ENCODE measurements at places on chromosomes 3 and 15.

DNA sequence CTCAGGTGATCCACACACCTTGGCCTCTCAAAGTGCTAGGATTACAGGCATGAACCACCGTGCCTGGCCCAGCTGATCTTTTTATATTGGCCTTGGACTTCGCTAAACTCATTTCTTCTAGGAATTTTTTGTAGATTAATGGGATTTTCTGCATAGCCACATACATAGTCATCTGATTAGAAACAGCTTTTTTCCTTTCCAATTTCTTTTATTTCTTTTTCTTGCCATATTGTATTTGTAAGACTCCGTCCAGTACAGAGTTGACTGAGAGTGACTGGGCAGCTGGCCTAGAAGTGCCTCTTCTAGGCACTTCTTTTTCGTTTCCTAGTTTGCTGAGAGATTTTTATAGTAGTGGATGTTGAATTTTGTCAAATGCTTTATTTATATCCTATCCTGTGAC, 37.4 kb downstream of the ARIH1 start:
- DNase-seq: no peak

- DNase-seq: no peak
Measured at GRCh38 chr3:59798372-59799086, 748.7 kb upstream of the CFAP20DC start.

GRCh38 chr3:24278543-24278942, 216.1 kb downstream of the THRB start:
- no peak for DNase-seq

DNA sequence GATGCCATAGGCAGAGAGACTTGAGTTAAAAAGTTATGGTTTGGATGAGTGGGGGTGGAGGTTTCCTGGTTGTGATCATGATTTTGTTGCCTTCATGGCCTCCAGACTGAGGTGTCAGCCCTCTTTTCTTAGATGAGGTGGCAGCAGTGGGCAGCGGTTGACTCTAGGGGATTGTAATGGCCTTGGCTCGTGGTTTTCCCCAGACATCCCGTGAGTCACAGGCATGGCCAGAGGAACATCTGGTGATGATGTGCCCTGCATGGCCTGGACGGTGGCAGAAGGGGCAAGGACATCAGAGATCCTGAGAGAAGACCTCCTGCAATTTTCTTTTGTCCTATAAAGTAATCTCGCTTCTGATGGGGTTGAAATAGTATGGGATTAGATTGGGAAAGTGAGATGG, 12.4 kb downstream of the RETNLB start:
- no peak for DNase-seq

DNA sequence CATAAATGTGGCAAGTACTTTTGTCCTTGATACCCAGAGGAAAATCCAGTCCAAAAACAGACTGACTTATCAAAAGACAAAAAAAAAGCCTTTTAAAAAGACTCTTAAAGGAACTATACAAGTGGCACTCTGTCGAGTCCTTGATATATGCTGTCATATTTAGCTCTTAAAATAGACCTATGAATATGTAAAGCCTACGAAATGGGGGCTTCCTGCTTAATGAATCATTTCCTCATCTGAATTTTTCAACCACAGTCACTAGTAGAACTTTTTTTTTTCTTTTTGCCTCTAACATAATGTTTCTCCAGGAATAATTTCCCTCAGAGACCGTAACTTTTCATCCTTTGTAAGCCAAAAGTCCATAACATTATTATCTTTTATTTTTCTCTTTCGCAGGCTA, 95.8 kb downstream of the P3H2 start:
- no peak for DNase-seq

DNA sequence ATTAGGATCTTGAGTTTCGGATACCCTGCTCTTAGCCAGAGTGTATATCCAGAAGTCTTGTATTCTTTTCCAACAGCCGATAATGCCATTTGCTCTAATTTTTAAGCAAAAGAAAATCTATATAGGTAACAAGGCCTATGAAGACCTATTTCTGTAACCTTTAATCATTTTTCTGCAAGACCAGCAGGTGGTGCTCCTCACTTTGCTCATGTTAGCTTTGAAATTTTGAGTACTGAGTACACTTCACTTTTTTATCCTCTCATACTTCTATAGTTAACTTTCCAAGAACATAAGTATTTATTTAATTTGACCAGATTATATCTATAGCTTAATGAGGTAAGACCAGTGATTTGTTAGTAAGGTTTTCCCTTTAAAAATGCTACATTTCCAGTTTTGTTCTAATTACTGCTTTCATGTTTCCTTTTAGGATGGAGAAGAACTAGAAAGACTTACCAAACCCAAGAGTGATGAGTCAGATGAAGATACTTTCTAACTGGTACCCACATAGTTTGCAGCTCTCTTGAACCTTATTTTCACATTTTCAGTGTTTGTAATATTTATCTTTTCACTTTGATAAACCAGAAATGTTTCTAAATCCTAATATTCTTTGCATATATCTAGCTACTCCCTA, 20.5 kb downstream of the SLC35A5 start:
- DNase-seq: no peak

DNA sequence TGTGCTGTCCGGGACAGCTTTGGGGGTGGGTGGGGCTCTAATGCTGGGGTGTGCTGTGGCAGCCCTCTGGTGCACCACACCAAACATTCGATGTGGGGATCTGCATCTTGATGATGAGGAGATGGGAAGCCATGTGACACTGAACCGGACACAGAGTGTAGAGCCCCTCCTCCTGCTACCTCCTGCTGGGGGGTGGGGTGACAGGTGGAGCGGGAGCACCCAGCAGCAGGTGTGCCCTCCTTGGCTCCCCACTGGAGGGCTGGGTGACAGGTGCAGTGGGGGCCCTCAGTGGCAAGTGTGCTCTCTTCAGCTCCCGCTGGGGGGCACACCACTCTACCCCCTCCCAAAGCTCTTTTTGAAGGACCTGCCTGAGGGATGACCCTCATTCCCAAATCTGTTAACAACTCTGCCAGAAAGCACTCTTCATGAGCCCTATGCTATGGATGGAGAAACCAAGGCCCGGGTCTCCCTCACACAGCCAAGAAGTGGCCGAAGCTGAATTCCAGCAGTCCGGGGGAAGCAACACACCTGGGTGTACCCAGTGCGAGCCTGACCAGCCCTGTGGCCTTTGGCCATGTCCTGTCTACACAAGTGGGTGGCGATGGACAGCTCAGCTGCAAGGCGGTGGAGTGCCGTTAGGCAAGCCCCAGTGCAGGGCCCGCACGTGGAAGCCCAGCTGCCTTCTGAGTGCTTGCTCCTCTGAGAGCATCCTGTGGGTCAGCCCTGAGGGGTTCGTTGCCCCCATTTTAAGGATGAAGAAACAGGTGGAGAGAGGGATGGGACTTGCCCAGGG, 609 bp upstream of the UROC1 start:
- no peak for DNase-seq

DNA sequence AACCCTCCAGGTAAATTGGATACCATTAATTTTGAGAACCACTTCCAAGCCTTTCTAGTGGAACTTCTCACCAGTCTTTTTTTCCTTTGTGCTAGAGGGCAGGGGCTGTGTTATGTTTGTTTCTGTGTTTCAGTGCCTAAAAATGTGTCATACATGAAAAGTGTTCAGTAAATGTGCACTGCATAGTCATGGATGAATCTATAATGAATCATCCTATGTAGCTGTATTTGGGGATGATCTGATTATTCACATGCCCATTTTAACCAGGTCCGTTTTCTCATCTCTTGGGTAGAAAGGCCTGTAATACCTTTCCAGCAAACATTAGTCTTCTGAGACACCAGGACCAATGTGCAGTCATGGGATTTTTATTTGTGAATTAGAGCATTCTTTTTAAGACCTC, 583.0 kb upstream of the GOLIM4 start:
- no peak for DNase-seq

GRCh38 chr3:40116478-40117177, 192.9 kb upstream of the EIF1B start:
- no peak for DNase-seq
